Naive thymus-derived CD8-positive, alpha-beta T cell (primary cell): ENCODE measurements at places on chromosomes 1 and 21.

DNA sequence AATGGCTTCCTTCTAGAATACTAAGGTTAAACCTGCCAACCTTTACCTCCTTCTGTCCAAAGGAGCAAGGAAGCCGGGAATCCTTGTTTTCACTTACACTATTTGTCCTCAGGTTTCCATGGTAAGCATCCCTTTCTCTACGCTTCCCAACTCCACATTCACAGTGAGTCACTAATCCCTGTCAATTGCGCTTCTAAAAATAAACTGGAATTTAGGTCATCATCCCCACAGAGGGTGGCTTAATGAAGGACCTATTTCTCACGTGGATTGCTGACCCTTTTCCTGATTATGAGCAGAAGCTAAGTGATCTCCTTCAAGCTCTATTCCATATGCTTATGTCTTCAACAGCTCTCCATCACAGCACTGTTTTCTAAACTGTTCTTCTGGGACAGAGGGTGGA lies 39.9 kb upstream of the ABCA4 start:
- no peak for DNase-seq

- DNase-seq: no peak
These were observed 11.9 kb downstream of the TRIM11 start for GRCh38 chr1:228394571-228395394.

DNA sequence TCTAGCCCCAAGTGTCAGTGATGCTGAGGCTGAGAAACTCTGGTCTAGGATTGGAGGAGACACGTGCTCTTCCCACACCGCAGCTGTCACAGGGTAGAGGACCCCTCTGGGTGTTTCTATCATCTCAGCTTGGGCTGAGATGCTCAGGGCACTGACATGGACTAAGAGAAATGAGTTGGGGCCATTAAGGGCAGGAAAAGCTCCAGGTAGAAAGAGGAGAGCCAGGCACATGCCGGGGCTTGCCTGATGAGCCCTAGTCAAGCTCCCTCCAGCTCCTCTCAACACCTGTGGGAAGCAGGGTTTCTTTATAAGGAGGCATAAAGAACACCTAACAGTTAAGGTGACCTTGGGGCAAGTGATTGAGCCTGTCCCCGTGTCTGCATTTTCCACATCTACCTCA lies 17.3 kb downstream of the ABCA4 start:
- DNase-seq: no peak

DNA sequence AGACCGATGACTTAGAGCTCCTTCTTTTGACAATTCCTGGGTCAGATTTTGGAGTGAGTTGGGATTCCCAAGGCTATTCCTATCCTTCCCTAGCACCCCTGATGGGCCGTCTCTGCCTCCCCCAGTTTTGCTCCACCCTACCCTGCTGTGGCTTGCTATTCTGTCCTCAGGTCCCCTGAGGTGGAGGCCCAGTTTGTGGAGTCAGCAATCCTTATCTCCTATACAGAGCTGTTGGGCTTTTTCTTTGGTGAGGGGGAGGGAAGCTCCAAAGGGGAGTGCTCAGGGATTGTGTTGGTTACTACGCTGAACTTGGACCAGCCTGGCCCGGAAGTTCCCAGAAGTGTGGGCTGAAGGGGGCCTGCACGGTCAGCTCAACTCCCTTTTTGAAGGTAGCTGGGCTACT lies 7.6 kb downstream of the SESN2 start:
- DNase-seq: no peak

DNA sequence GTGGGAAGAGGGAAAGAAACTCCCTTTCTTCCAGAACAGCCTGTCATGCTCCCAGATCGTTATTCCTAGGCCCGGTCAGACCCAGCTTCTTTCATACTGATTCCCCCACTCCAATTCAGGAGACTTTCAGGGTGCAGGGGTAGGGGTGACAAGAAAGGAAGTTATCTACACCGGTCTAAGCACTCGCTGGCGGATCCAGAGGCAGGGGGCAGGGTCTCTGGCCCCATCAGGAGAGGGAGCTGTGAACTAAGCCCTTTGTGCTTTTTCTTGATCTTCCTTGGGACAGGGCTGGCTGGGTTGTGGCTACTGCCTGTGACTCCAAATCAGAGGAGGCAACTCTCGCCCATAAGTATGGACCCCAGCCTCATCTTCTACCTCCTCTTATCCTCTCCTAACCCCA lies 44.3 kb downstream of the NEK2 start:
- DNase-seq: no peak

DNA sequence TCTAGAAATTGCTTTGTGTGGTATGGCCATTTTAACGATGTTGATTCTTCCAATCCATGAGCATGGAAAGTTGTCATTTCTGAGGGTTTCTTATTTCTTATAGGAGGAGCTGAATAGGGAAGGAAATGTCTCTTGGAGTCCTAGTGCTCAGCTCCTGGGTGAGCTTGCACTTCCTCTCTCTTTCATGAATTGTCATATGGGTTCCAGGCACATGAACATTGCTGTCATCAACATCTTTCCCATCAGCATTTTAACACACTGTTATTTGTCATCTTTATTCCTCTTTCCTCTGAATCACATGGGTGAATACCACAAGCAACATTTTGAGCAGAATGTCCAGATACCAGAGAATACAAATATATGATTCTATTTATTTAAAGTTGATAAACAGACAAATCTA lies 23.4 kb downstream of the SLAMF6 start:
- no peak for DNase-seq

DNA sequence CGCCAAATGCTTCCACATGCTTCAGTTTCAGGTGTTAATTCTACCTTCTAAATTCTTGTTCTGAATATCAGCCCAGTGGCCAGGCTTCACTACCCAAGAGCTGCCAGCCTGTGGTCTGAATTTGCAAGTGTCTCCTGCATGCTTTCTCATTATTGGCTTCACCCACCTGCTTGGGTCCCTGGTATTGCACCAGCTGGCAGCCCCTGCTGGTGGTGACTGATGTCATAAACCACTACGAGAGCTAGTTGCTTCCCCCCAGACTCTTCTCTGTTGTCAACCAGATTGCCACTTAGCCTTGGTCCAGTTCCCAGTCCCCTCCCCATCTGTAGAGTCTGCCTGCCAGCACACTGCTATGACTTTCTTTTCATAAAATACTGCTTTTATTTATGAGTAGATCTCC lies 197.7 kb upstream of the DUSP10 start:
- no peak for DNase-seq

DNA sequence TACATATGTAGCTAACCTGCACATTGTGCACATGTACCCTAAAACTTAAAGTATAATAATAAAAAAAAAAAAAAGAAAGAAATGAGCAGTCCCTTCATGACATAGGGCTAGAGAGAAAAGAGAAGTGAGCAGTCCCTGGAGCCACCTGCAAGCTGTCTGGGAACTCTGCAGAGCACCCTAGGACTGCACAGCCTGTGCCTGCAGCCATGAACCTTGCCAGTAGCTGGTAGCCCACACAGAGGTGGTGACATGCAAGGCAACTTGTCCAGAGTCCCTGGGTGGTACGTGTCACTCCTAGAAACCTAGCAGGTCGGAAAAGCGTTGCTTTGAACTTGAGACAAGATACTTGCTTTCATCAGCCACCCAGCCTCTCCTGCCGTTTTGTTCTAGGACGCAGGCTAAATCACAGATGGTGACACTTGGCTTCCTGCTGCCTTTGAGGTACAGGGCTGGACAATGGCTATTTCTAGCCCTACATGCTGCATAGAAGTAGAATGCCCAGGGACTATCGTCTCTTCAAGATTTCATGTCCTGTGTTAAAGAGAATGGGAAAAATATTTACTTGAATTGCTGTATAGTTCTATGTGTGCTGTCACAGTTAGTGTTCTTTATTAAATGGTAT lies 260.9 kb downstream of the LTN1 start:
- DNase-seq: no peak

GRCh38 chr1:43309405-43310025 lies 8.7 kb downstream of the TIE1 start:
- DNase-seq: no peak

DNA sequence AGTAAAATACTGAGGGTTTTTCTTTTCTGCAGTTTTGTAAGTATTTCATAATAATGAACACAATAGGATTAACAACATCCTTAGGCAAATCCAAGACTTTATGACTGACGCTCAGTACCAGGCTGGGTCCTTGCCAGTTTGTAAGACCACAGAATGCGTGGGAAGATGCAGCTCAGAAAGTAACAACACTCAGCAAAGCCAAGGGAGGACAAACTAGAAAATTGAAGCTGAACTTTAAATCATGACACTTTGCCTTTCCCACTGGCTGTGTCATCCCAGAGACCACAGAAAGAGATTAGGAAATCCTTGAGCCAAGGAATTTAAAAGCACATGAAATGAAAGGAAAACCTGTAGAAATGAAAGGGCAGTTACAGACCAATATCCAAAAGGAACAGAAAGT lies 426.3 kb upstream of the CHRM3 start:
- DNase-seq: no peak

DNA sequence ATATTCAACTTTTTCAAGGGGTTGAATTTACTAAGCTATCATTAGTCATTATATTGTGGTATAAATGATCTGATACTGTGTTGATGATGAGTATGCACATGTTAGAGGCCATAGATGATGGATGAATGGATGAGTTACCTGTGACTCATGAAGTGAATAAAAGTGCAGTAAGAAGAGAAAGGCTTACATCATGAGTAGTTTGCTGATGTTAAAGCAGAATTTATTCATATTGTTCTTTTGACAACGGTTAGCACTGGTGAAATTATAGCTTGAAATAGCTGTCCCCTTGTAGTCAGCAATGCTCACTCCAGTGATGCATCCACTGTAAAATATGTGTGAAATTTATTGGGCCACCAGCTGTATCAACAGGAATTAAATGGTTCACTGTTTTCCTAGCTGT lies 541.0 kb upstream of the ZRANB2 start:
- DNase-seq: no peak

GRCh38 chr1:30041741-30042437 lies 681.5 kb downstream of the MATN1 start:
- DNase-seq: no peak

DNA sequence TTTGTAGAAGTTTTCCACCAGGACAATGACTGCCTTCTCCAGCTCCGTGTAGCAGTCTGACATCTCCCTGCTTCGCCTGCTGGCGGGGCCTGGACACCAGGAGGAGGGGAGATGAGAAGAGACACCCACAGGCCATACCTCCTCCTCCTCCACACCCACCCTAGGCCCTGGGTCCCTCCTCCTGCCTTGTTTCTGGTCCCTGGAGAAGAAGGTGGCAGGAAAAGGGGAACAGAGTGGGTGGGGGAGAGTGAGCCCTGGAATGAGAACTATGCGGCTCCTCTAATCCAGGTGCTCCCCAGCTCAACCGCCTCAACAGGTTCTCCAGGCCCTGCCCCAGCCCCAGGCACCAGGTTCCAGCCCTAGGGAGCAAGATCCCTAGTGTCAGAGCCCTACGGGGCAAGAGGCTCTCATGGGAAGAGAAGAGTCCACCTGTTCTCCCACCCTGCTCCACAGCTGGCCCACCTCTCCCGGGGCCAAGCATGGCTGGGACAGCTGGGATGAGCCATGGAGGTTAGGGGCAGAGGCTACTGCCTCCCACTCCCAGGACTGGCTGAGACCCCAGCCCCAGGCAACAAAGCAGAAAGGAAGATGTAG lies 4.8 kb downstream of the S100A16 start:
- no peak for DNase-seq

DNA sequence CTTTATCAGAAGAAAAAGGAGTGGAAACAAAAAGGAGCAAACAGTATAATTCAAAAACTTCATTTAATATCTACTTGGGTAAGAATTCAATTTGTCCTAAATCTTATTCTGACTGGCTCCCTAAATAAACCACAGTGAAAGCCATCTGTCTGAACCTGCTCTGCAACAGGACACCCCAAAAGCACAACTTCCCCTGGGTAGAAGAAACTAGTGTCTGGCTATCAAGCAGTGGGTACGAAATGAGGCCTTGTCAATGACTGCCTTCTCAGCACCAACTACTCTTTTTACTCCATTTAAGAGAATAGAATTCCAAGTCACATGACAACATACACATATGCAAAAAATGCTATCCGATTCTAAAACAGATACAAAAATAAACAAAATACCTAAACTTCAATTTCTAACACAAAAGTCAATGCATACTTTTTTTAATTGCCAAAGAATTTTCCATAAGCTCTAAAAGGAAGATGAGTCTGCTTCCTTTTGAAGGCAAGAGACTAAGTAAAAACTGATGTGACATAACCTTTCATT lies 206.8 kb downstream of the SLC45A1 start:
- no peak for DNase-seq

GRCh38 chr1:60615666-60616065 lies 466.7 kb upstream of the NFIA start:
- no peak for DNase-seq

GRCh38 chr1:203673550-203674411 lies 47.1 kb downstream of the ATP2B4 start:
- DNase-seq: peak; percentile 74

- no peak for DNase-seq
These were observed 35.9 kb downstream of the RGSL1 start for GRCh38 chr1:182485861-182486260.

DNA sequence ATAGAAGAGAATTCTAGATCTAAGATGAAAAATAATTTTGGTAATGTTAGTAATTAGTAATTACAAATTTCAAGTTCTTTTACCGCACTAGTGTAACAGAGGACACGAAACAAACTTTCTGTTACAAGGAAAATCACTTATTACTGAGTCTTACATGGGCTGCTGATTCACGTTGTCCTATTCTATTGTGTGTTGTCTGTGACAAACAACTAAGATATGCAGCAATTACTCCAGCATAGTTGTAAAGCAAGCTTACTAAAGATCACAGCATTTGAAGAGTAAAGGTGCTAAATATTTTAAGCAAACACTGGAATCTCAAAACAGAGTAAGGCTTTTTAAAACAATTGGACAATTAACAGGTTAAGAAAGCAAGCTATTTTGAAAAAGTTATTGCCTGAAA lies 502.3 kb downstream of the KCNT2 start:
- DNase-seq: no peak

GRCh38 chr1:27572679-27573426 lies 31.1 kb downstream of the AHDC1 start:
- no peak for DNase-seq

DNA sequence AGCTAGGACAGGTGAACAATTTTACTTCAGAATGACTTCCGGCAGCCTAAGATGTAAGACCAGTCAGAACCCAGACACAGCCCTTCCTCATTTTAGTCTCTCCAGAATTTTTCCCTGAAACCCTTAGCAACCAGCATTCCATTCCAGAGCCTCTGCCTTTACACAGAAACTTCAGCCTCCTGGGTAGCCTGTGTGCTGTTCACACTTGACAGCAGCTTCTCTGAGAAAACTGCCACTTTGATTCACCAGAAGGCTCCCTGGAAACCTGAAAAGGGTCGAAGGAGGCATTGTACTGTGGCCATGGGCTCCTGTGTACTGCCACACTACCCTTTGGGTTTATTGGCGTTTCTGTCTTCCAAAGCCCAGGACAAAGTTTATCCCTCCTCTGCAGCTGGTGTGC lies 17.4 kb downstream of the HYI start:
- DNase-seq: no peak

DNA sequence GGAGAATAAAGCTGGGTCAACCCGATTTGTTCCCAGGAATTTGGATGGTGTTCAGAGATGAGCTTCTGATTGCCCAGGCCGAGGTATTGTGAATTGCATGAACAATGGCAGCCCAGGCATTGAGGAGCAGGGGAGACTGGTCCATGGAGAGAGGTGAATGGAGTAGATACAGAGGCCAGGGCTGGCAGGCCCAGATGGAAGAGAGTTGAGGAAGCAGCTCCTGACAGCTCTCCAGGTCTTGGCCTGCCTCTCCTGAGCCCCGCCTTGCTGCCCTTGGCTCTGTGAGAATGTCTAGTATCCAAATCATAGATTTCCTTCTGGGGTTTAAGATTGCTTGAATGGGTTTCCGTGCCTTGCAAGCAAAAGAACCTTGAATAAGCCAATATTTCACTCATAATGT lies 11.5 kb downstream of the ABCA4 start:
- DNase-seq: no peak

- DNase-seq: no peak
These were observed 383.3 kb downstream of the HHAT start for GRCh38 chr1:210711825-210712612.

- DNase-seq: no peak
These were observed 11.4 kb upstream of the TBX15 start for GRCh38 chr1:118999348-119000071.
